ENCODE measurements at places on chromosomes 7 and 10.
A peak's percentile ranks its signal among the peaks of the same experiment; 100 is the strongest.

GRCh38 chr7:95424716-95425115 is 10.1 kb downstream of the PON2 start:
- no peak for DNase-seq

DNA sequence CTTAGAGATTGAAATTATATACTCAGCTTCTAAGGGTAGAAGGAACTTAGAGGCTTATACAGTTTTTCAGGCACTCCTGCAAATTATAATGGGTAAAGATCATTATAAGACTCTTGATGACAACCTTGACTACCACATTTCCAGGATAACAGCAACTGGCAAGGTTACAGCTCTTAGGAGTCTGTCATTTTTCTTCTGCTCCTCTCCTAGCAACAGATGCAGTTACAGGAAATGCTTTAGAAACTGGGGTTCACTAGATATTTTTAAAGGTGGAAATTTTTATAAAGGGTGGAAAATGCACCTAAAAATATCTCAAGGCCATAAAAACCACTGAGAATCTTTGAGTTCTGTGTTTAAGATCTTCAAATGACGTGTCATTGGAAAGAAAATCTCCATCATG is 185.8 kb downstream of the RELN start:
- no peak for DNase-seq

DNA sequence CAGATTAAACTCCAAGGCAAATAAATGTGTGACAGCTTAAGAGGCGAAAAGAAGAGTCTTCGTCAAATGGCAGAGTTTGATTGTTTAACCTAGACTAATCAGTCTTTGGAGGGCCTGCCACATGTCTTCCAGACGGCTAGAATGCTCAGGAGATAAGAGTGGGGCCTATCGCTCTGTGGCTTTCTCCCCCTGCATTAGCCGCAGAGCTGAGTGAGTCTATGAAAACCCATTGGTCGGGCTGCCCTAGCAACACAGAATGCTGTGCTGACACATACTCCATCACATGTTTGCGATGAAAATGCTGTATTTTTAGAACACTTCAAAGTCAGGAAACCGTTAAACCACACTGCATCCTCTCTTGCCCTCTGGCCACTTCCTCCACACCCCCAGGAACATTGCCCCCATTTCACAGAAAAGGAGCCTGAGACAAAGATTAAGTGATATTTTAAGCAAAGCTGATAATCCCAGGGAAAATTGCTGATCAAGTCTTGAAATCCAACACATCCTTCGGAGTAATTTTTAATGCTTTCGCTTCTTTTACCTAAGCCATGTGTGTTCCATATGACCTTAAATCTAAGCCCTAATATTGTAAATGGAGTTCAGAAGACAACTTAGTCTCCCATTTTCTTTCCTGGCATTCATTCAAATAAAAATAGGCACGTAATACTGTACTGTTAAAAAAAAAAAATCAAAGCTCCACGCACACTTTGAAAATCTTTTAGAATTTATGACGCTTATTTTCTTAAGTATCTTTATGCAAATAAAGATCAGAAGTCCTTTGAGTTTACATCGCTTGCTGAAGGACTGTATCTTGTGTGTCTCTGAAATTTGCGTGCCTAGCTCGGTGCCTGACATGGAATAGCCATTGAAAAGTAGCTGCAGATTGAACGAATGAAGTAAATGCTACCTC is 161.2 kb downstream of the CELF2 start:
- DNase-seq: peak; percentile 3

GRCh38 chr10:16820421-16820820 is 3.2 kb upstream of the RSU1 start:
- no peak for DNase-seq

DNA sequence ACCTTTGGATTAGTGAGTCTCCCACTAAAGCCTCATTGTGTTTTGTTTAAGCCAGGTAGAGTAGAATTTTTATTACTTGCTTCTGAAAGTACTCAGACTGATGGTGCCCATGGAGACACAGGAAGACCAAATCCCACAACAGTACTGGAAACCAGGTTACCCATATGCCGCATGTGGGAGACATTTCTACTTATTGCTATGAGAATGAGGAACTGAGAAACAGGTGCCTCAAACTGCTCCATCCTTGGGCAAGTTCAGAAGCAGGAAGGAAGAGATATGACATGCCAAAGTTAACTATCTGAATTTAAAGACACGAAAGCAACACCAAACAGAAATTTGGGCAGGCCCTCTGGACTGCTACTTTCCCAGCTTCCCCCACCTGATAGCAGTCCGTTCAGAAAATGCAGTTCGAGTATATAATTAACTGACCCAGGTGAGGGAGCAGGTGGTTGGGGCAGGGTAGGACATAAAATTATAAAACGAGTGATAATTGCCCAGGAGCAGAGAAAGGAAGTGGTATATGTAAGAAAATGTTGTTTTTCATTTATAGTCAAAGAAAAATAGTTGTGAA is 382.3 kb upstream of the MTPN start:
- no peak for DNase-seq

GRCh38 chr7:50142425-50143017 is 49.5 kb upstream of the ZPBP start:
- DNase-seq: peak; percentile 10

GRCh38 chr7:5020098-5020497 is 25.6 kb upstream of the RBAK start:
- no peak for DNase-seq

DNA sequence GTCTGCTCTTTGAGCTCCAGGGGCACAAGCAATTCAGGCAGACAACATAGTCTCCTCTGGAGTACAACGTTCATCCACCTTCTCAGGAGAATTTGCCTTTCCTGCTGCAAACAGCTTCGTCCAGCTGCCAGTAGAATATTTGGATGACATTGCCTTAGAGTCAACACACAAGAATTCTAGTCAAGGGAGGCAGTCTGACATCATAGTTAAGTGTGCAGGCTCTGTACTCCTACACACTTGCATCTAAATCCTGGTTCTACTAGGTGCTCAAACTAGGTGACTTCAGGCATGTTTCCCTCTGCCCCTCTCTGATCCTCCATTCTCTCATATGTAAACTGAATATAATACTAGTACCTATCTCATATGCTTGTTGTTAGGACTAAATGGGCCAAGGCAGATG is 314.8 kb downstream of the HPSE2 start:
- no peak for DNase-seq

DNA sequence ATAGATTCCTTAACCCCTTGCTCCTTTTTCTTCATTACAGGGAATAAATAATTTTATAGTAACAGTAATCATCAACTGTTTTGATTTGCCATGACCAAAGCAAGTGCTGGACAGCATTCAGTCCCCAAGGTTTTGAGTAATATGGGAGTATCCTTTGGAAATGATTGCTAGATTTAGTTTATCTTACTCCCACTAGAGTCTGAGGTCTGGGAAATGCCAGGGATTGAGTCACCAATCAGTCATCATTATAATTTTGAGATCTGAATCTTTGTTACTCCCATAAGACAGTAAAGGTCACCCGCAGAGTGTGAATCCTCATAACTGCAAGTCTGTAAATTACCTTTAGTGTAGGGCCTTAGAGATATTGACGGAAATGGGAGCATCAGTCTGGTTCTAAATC is 133.7 kb upstream of the SEMA3E start:
- no peak for DNase-seq

GRCh38 chr10:68099736-68100135 is 9.6 kb upstream of the MYPN start:
- no peak for DNase-seq

DNA sequence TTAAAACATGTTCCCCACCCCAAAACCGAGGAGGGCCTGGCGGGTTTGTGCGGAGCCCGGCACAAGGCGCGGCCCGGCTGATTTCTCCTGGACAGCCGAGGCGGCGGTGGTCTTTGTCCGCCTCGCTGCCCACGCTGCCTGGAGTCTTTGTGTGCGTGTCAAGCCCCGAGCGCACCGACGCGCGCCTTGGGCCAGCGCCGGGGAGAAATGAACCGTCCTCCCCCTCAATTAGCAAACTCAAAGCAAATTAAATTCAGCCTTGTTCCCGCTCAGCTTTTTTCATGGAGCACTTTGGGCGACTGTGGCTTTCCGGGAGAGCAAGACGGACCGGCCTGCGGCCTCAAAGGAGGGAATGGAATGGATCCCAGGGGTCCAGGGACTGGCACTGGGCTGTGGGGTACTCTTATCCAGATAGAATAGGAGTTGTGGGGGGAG is 4.1 kb downstream of the EMX2 start:
- no peak for DNase-seq

- DNase-seq: no peak
Measured at GRCh38 chr10:87771871-87772500, 46.0 kb downstream of the ATAD1 start.

DNA sequence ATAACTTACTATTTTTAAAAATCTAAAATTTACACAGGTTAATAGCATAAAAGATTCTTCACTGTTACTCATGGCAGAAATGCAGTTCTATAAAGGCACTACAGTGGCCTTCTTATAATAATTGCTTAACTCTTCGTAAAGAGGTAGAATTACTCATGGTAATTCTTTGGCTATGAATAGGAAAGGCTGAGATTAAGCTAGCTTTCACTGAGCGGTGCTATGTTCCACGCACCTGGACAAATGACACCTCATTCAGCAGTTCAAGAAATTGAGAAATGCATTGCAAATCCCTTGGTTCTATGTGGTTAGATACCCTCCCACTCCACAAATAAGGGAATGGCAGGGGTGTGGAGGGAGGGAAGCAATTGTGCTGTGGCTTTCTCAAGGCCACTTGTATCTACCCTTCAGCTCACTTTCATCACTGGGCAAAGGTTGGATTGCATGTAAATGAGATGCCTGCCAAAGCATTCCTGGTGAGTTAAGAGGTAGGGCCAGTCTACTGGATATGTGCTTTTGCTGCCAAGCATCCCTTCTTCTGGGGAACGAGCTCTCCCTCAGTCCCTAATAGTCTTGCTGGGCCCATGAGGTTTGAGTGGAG is 210.9 kb downstream of the TEX36 start:
- DNase-seq: no peak

- DNase-seq: no peak
Measured at GRCh38 chr10:101875068-101875688, 31.6 kb upstream of the KCNIP2 start.

DNA sequence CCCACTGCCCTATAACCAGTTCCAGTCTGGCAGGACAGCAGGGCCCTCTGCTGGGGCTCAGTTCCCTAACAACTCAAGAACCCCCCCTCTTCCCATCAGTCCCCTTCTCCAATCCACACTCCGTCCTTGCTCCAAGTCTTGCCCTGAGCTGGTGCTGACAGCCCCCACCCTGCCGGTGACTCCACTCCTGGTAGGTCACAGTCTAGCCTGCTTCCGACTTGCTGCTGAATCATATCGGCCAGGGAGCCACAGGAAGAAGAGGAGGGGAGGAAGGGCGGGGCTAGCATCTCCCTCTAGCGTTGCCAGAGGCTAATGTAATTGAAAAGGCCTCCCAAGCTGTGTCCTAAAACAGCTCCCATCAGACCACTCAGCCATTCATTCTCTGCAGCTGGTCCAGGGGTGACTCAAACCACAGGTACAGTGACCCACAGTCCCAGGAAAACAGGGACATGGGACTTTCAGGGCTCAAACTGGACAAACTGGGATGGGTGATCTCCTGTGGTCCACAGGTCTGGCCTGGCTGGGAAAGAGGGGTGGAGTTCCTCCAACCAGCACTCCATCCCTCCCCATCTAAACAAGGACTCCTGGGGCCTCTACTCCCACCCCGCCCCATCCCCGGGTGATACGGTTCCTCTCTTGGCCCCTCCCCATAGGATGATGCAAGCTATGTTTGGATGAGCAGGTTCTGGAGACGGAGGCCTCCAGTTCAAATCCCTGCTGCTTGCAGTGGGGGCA is 158.8 kb downstream of the SH3PXD2A start:
- DNase-seq: peak; percentile 73

DNA sequence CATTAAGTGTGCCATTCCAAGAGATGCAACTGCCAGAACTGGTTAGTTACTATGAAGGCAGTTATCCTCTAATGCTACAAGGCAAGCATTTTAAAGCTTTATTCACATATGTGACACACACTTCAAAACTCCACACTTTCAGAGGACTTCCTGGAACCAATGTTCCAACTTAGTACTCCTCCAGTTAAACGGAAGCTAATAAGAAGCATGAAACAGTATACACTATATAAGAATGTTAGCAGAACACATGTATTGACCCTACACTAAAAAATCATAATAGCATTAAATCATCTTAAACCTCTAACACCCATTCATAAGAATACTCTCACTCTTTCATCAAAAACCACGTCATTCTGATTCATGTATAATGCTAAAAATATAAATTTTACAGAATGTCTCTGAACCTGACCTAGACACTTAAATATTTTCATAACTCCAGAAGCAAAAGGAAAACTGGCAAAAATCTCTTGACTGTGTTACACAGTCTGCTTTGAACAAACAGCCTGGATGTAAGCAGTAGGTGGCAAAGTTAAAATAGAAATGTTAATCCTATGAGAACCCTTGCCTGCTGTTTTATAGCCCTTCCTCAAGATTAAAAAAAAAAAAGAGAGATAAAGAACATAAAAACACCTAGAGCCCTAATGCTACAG is 135.0 kb downstream of the SEMA3C start:
- DNase-seq: no peak

DNA sequence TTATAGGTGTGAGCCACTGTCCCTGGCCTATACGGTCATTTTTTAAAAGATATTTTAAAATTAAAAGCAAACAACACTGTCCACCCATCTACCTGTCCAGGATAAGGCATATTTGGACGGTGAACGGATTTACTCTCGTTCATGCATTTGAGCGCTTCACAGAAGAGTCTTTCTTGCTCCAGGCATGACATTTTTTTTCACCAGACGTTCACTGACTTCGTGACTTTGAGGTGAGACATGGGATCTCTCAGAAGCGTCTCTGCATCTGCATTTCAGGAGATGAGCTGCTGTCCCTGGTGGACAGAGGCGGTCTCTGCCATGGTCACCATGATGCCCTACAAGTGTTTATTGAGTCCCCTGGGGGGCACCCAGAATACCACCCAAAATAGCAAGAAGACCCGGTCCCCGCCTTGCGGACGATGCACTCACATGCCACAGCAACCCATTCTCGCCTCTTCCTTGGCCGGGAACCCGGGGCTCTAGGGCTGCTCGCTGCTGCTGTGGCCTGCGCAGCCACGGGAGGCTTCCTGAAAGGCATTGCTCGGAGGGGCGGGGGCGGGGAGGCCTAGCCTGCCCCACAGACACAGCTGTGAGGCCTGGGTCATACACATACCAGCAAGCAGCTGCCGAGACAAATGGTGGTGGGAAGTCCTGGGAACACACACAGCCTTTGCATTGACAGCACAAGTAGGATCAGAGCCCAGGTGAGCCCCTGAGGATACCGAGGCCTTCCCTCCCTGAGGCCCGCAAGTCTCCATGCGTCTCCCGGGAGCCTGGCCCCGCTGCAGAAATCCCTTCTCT is 84.4 kb downstream of the RGS10 start:
- no peak for DNase-seq

Data from AG09309 (cell line).